Activated CD8-positive, alpha-beta T cell treated with anti-CD3 and anti-CD28 coated beads for 36 hours (primary cell): ENCODE measurements at places on chromosomes 7 and 10.

DNA sequence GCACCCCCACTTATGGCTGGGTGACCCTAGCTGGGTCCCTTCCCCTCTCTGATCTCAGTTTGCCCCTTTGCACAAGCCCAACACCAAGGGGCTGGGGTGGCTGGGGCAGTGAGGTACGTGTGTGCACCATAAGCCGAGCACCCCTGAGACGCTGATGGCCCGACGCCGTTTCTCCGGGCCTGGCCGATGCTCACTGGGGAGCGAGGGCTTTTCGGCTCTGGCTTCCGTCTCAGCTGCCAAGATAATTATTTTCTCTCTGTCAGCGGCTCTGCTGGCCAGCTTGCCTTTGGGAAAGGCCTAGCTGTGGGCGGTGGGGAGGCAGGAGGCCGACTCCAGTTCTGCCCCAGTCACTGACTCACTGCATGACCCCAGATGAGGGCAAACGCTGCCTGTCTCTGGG is 91.0 kb downstream of the ZMIZ1 start:
- DNase-seq, result no peak
- H3K36me3 ChIP-seq, result no peaks in the 10 kb centered on the region
- no peak overlapping the region for H3K4me3 ChIP-seq
- H3K4me1 ChIP-seq, result no peaks in the 10 kb centered on the region
- H3K27ac ChIP-seq, result no peak overlapping the region

DNA sequence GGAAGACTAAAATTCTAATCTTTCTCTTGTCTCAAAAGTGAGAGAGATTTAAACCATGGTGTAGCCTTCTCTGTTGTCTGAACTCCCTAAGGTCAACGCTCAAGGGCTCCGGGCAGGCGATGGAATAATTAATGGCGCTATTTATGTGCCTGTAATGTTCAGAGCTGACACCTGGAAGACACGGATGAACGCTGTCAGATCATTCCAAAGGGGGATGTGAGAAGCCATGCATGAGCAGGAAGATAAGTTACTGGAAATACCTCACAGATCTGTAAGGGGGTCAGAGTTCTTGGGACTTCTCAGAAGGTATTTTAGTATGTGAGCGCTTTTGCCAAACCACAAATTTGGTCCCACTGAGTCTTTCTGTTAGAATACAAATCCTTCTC is 73.3 kb upstream of the MTPN start:
- H3K27me3 ChIP-seq, result no peaks in the 10 kb centered on the region
- H3K36me3 ChIP-seq, result peaks cover 3% of the 10 kb centered on the region
- no peaks in the 10 kb centered on the region for H3K4me1 ChIP-seq
- no peak for DNase-seq
- no peak overlapping the region for H3K27ac ChIP-seq
- H3K4me3 ChIP-seq, result no peak overlapping the region

- H3K4me1 ChIP-seq, result no peaks in the 10 kb centered on the region
- DNase-seq, result no peak
- no peaks in the 10 kb centered on the region for H3K27me3 ChIP-seq
- H3K4me3 ChIP-seq, result no peak overlapping the region
These were observed 344.7 kb upstream of the GALNT17 start for GRCh38 chr7:70787286-70787685.

- no peak for DNase-seq
- H3K27me3 ChIP-seq, result no peaks in the 10 kb centered on the region
- no peaks in the 10 kb centered on the region for H3K36me3 ChIP-seq
- H3K27ac ChIP-seq, result no peak overlapping the region
- H3K4me1 ChIP-seq, result peaks cover 29% of the 10 kb centered on the region
These were observed 69.0 kb downstream of the TAF3 start for GRCh38 chr10:7887174-7887816.

GRCh38 chr10:71711052-71711623 is 8.4 kb downstream of the C10orf105 start:
- no peaks in the 10 kb centered on the region for H3K27me3 ChIP-seq
- H3K36me3 ChIP-seq, result no peaks in the 10 kb centered on the region
- peak overlapping the region; percentile 96 for H3K27ac ChIP-seq
- H3K4me1 ChIP-seq, result peaks cover 67% of the 10 kb centered on the region
- DNase-seq, result no peak

- H3K36me3 ChIP-seq, result peaks cover 20% of the 10 kb centered on the region
- H3K27me3 ChIP-seq, result no peaks in the 10 kb centered on the region
- H3K27ac ChIP-seq, result no peak overlapping the region
These were observed 46.2 kb upstream of the AP5Z1 start for GRCh38 chr7:4729266-4729665.

DNA sequence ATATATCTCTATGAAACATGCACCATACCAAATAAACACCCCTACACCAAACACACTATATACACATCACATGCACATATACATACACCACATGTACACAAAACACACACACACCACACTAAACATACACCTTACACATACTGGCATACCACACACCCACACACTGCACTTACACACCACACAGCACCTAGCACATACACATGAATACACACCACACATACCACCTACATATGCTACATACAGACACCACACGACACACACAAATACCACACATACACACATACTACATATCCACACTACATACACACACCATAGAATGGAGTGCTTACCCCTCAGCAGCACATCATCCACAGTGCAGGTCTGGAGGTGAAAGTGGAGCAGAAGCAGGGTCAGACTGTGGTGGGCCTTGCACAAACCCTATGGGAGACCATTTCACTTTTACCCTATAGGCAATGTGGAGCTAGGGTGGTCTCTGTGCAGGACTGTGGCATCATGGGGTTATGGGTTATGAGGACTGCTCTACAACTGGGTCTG is 64.6 kb downstream of the WDFY4 start:
- H3K36me3 ChIP-seq, result no peaks in the 10 kb centered on the region
- no peak overlapping the region for H3K4me3 ChIP-seq
- no peaks in the 10 kb centered on the region for H3K4me1 ChIP-seq
- H3K27ac ChIP-seq, result no peak overlapping the region
- H3K27me3 ChIP-seq, result no peaks in the 10 kb centered on the region

DNA sequence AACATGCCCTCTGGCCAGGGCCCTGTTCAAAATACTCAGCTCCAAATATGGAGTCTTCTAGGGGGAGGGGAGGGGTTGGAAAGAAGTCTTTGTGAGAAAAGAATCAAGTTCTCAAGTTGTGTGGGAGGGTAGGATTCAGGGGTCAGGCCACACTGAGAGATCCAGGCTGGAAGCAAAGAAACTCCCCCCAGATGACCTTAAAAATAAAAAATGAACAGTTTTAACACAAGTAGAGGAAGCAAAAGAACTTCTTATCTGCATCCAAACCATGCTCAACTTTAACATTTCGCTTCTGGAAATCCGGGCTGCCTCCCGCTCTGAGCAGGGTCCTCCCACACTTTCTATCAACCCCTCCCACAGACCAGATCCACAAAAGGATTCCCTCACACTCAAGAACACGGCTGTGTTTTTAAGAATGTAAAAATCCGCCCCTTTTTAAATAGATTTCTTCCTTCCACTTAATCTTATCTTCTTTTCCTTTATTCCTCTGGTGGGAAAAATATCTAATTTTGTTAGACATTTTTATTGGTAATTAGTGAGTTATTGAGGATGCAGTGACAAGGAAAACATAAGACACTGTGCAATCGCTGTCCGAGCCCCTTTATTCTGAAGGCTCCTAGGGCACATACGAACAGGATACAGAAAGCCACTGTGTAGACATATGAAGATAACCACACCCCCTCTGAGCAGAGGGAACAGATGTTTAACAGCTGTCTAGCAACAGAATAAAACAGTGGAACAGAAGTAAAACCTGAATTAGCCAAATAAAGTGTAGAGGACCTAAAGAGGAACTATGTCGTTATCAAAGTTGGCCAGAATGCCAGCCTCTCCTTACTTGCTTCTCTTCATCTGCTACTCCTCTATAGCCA is 43.8 kb downstream of the CYTH3 start:
- H3K36me3 ChIP-seq, result no peaks in the 10 kb centered on the region
- peaks cover 20% of the 10 kb centered on the region for H3K4me1 ChIP-seq
- no peak overlapping the region for H3K4me3 ChIP-seq
- H3K27ac ChIP-seq, result no peak overlapping the region
- peaks cover 4% of the 10 kb centered on the region for H3K27me3 ChIP-seq

DNA sequence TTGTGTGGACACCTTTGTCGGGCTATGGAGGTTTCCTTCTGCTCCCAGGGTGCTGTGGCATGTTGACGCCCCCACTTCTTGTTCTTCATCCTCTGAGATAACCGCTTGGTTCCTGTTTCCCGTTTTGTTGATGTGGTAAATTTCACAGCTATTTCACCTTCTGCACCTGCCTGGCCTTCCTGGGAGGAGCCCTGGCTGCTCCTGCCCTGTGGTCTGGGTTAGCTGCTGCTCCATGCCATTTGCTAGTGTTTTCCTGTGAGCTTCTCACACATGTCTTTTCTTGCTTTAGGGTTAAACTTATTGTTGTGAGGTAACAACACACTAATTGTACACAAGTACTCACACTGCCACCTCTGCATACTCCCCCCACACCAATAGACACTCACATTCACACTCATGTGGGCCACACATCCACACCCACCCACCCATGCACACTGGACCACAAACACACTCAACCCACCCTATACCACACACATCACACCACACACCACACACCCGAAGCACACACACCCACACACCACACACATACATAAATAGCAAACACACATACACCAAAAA is 46.5 kb upstream of the MSMB start:
- no peaks in the 10 kb centered on the region for H3K27me3 ChIP-seq
- no peak overlapping the region for H3K4me3 ChIP-seq
- H3K4me1 ChIP-seq, result peaks cover 5% of the 10 kb centered on the region
- DNase-seq, result peak; percentile 37
- H3K36me3 ChIP-seq, result peaks cover 2% of the 10 kb centered on the region

DNA sequence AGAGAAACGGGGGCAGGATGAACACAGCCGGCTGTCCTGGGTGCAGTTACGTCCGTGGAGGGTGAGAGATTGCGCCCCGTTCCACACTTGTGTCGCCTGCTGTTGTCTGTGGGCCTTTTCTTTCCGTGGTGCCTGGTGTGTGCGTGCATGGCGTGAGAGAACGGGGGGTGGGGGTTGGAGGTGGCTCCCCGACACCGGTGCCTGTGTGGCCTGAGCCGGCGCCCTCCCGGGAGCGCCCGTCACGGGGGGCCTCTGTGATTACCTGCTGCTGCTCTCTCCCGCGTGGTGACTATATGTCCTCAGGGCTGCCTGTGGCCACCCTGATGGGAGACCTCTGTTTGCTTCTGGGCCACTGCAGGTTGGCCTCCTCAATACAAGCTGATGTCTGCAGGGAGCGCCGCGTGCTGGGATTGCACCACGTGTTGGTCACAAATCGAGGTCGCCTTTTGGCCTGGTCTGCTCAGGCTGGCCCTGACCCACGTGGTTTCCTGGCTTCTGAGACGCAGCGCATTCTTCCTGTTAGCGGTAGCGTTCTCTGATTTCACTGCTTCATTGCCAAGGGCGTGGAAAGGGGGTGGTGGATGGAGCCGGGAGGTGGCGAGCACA is 10.9 kb upstream of the AP5Z1 start:
- H3K4me1 ChIP-seq, result no peaks in the 10 kb centered on the region
- H3K4me3 ChIP-seq, result no peak overlapping the region
- peak overlapping the region; percentile 18 for H3K27ac ChIP-seq
- peaks cover 22% of the 10 kb centered on the region for H3K36me3 ChIP-seq
- no peak for DNase-seq

DNA sequence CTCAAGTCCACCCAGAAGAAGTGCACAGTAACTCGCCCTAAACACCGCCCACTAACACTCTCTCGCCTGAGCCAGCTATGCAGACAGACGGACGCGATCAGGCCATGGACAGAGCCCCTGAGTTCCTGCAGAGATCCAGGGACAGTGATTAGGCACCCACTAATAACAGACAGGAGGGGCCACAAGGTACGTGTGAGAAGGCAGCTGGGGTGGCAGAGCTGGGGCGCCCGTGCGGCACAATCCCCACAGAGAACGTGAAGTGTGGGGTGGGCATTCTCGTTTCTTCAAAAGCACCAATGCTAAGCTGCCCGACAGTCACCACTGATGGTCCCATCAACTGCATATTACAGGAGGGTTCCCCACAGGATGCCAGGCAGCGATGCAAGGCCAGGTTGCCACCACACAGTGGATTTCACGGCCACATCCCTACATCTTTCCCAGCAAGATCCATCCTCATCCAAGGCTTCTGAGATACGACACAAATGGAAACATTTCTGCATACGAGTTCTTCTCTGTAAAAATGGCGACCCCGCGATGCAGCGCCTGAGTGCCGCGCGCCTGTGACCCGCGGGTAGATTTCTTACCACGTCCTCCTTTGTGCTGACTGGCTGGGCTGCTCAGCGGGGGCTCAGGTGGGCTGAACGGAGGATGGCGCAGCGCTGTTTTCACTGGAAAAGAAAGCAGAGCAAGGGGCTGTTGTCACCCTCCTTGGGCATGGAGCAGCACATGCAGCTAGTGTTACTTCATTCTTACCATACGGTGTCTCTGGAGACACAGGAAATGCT is 237.5 kb downstream of the TNS3 start:
- no peaks in the 10 kb centered on the region for H3K4me1 ChIP-seq
- H3K36me3 ChIP-seq, result no peaks in the 10 kb centered on the region
- H3K4me3 ChIP-seq, result no peak overlapping the region
- DNase-seq, result no peak
- H3K27ac ChIP-seq, result no peak overlapping the region
- H3K27me3 ChIP-seq, result no peaks in the 10 kb centered on the region

- no peaks in the 10 kb centered on the region for H3K36me3 ChIP-seq
- no peak overlapping the region for H3K27ac ChIP-seq
- no peak overlapping the region for H3K4me3 ChIP-seq
- DNase-seq, result no peak
- no peaks in the 10 kb centered on the region for H3K4me1 ChIP-seq
- peaks cover 3% of the 10 kb centered on the region for H3K27me3 ChIP-seq
These were observed 879.2 kb downstream of the LRMDA start for GRCh38 chr10:76310588-76311080.

DNA sequence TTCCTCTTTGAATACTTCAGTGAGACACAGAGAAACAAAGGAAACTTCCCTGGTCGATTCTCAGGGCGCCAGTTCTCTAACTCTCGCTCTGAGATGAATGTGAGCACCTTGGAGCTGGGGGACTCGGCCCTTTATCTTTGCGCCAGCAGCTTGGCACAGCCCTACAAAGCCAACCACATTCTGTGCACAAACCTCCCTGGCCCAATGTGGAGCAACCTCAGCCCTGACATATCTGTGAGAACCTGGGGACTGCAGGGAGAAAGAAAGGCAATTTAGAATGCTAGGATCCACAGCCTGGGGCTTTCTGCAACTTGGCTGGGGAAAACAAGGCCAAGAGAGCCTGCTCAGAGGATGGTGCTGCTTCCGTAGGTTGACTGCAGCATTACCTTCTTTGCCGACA is 63.5 kb upstream of the PRSS58 start:
- H3K4me3 ChIP-seq, result peak overlapping the region; percentile 22
- H3K36me3 ChIP-seq, result no peaks in the 10 kb centered on the region
- peaks cover 15% of the 10 kb centered on the region for H3K4me1 ChIP-seq
- no peaks in the 10 kb centered on the region for H3K27me3 ChIP-seq
- DNase-seq, result no peak

GRCh38 chr10:63555330-63555729 is 34.1 kb downstream of the REEP3 start:
- H3K27me3 ChIP-seq, result no peaks in the 10 kb centered on the region
- DNase-seq, result no peak
- no peak overlapping the region for H3K4me3 ChIP-seq

- no peak overlapping the region for H3K27ac ChIP-seq
- peaks cover 2% of the 10 kb centered on the region for H3K36me3 ChIP-seq
- H3K27me3 ChIP-seq, result no peaks in the 10 kb centered on the region
- peaks cover 35% of the 10 kb centered on the region for H3K4me1 ChIP-seq
These were observed 7.5 kb upstream of the INTS1 start for GRCh38 chr7:1511444-1512422.
